ENCODE measurements at places on chromosomes 4 and X.

DNA sequence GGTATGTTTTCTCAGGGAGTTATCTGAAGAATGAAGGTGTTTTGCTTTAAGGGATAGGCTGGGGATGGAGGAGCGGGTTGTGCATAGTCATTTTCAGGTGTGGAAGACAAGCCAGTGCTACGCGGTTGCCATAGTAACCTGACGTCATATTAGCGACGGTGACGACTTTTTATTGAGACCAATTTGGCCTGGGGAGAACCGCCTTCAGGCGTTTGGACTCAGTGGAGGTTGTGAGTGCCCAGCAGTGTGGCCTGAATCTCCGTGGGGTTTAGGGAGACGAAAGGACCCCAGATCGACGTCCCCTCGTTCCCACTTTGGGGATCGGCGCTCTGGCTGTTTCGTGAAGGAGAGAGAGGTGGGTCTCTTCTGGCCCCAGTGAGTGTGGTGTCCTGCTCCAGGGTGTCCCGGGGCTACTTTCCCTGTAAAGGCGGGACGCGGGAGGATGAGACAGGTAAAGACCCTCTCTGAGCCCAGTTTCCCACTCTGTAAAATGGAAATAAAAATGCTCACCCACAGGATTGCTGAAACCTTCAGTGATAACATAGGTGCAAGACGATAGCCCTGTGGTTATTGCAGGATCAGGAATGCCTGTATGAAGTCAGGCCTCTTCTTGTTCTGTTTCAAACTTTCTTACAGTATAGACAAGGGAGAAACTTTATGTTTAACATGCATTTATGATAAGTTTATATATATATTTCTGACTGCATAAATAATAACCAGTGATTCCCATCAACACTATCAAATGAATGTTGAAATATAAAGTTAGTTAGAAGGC is 48.6 kb downstream of the GPRASP3 start:
- DNase-seq = peak; percentile 70

DNA sequence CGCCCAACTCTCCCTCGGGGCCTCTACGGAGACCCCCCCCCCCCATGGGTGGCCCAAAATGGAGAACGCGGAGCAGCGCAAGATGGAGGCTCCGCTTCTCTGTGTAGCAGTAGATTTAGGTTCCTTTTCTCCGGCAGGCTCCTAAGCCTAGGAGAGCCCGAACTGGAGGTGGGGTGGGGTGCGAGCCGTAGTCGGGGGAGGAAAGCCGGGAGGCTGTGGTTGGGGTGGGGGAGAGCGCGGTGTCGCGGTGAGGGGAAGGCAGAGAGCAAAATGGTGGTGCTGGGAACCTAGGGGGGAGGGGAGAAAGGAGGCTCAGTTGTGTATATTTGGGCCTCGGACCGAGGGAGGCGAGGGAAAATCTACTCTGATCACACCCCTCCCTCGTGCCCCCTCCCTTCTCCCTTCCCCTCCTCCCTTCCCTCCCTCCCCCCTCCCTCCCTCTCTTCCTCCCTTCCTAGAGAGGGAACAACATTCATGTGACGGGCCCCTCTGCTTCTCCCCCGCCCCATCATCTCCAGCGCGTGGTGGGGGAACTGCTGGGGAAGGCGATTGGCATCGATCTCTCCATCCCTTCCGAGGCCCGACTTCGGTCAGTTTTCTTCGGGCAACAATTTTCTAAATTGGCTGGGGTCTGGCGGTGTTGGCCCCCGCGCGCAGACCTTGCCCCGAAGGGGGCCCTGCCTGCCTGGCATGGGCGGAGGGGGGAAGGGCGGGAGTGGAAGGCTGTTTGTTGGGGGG is at the start of gene STAG2:
TSS of gene STAG2 (plus strand) at position 439 of the 738 bp plus-strand sequence. CDS start 60,922 bp downstream, outside the sequence.
- peak; percentile 30 for DNase-seq

DNA sequence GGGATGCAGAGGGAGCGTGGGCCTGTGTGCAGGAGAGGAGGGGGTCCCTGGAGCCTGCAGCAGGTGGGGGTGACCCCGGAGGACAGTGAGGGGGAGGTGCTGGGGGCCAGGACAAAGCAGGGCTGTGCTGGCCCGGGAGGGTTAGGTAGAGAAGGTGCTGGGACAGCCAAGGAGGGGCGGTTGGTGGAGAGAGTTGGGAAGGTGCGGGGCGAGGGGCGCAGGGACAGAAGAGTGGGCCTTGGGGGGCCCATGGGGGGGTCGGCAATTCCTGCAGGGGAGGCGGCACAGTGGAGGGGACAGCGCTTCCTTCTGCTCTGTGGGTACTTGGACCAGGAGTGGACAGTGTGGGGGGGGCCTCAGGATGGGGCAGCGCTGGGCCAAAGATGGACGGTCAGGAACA is 32.5 kb downstream of the LRPAP1 start:
- DNase-seq = no peak

DNA sequence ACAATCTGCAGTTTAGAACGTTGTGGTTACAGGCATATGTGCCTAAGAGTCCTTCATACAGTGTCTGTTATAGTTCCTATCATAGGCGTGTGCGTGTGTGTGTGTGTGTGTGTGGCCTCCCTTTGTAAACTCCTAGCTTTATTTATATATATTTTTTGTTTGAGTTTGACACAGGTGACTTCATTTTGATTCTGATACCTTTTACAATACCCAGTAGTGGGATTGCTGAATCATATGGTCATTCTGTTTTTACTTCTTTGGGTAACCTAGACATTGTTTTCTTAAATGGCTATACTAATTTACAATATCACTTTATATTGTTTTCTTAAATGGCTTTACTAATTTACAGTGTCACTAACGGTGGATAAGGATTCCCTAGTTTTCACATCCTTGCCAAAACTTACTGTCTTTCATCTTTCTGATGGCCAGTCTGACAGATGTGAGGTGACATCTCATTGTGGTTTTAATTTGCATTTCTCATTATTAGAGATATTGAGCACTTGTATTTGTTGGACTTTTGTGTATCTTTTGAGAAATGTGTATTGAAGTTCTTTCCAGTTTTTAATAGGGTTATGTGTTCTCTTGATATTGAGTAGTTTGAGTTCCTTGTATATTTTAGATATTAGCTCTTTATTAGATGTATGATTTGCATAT is 211.1 kb upstream of the NUDT6 start:
- DNase-seq = no peak

DNA sequence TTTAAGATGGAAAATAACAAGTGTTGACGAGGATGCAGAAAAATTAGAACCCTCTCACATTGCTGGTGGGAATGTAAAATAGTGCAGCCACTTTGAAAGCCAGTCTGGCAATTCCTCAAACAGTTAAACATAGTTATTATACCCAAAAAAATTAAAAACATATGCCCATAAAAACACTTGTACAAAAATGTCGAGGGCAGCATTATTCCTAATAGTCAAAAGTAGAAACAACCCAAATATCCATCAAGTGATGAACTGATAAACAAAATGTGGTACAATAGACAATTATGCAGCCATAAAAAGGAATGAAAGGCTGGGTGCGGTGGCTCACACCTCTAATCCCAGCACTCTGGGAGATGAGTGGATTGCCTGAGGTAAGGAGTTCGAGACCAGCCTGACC is 6.3 kb downstream of the IDS start:
- DNase-seq = no peak

GRCh38 chr4:82756061-82756460 is 42.5 kb downstream of the SCD5 start:
- DNase-seq = no peak

GRCh38 chr4:1404573-1405253 is 1.5 kb downstream of the NKX1-1 start:
- no peak for DNase-seq

DNA sequence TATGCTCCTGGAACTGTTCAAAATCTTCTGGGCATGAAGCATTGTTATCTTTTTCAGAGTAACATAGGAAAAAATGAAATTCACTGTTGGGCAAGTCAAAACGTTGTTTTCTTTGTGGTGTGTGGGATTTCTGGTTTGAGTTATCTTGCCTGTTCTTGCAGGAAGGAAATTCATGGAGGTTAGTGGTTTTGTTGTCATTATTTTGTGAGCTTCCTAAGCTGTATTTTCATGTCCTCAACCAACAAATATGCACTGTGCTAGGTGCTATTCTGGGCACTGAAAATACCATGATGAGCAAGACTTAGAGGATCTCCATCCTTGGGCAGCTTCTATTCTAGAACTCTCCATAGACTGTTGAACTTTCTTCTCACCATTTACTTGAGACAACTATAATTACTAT is 16.9 kb downstream of the SPINK2 start:
- no peak for DNase-seq

DNA sequence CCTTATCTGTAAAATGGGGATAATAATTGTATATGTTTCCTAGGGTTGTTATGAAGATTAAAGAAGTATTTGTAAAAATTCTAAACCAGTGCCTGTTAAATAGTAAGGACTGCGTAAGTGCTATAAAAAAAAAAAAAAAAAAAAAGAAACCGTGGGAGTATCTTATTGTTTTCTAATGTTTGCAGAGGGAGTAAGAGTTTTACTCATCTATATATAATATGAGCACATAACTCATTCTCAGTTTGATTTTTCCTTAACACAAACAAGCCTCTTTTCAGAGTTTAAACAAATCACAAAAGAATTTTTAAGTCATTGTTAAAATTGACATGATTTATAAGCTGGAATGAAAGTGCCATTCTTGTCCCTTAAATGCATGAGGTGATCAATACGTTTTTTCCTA is 104.9 kb downstream of the AMELX start:
- DNase-seq = no peak

DNA sequence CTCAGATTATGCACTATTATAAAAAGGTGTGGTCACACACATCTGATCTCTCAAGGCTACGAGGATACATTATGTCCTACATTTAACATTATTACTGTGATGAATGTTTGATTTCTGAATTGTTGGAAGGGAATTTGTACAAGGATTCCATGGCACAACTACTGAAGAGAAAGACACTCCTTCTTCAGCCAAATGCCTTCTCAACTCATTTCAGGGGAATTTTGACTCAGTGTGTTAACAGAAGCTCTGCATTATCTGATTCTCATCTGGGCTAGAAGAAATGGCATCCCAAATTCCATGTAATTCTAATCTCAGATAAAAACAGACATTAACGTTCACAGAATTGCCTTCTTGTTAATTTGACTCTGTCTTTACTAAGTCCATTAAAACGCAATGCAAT is 477.7 kb downstream of the PDGFC start:
- DNase-seq = no peak

DNA sequence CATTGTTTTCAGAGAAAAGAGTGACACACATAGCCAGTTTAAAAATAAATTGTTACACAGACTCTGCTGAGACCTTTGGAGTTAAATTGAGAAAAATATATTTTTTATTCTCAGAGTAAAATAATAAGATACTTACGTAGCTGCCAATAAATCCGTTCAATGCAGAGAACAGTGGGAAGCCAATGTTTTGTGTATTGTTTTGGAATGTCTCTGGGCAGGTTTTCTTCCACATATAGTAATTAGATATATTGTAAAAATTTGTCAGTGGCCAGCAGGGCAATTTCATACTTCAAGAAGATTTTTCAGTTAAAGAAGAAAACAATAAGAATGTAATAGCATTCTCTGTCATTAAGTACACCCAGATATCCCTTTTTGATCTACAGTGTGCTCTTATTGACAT is 999.5 kb upstream of the INTU start:
- DNase-seq = no peak

DNA sequence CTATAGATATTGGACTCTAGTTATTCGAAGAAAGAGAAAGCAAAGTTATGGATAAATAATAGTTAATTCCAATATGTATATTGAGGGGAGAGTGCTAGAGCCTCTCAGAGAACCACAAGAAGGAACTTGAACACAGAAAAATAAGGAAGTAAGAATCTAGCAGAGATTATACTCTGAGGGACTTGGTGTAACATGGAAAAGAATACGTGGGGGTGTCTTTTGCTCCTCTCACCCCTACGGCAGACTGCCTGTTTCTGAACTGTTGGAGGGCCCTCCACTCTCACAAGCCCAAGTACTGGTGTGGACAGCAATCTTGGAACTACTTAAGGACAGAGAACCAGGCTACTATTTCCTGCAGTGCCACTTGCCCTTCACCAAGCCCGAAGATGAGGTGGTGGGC is 1174.4 kb upstream of the PCDH10 start:
- DNase-seq = no peak

- DNase-seq = no peak
These were observed 5.0 kb downstream of the FRYL start for GRCh38 chr4:48774760-48775710.

- DNase-seq = no peak
These were observed 245.0 kb upstream of the GEMIN8 start for GRCh38 chrX:14274691-14275090.

- DNase-seq = no peak
These were observed 62.6 kb downstream of the SORCS2 start for GRCh38 chr4:7254736-7255487.

DNA sequence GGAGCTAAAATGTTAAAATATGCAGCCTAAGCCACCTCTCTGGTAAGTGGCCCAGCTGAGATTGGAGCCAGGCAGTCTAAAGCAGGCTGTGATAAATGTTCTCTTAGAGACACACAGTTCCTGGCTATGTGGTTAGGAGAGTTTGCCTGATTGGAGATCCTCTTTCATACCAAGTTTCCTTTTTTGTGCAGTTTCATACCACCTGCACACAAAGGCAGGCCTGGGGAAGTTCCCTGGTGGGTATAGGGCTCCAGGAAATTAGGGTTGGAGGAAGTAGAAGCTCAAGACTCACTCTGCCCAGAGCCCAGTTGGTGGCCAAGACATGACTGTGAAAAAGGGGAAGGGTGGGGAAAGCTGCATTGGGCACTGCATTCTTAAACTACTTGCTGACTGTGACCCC is 16.9 kb downstream of the CYBB start:
- DNase-seq = no peak

DNA sequence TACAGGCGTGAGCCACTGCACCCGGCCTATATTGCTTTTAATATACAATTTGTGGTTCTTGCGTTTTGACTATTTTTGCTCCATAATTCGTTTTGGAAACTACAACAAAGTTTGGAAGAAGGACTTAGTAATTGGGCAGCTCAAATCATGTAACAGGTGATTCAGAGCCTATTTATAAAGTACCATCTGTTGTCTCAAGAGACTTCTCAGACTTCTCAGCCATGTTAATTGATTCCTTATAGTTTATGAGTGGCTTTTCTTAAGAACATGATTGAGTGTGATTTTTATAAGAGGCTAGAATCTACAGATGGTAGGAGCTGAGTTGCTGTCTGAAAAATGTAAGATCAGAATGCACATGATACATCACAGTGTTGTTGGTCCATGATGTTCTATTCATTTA is 240.2 kb downstream of the ADGRL3 start:
- no peak for DNase-seq

Data from T-helper 9 cell (primary cell).